B cell (primary cell): ENCODE measurements at places on chromosomes 1 and 21. TPM values are rescaled to one million over a fixed set of nuclear protein-coding genes. Genes with fewer than 3 reads are reported as not detected.

DNA sequence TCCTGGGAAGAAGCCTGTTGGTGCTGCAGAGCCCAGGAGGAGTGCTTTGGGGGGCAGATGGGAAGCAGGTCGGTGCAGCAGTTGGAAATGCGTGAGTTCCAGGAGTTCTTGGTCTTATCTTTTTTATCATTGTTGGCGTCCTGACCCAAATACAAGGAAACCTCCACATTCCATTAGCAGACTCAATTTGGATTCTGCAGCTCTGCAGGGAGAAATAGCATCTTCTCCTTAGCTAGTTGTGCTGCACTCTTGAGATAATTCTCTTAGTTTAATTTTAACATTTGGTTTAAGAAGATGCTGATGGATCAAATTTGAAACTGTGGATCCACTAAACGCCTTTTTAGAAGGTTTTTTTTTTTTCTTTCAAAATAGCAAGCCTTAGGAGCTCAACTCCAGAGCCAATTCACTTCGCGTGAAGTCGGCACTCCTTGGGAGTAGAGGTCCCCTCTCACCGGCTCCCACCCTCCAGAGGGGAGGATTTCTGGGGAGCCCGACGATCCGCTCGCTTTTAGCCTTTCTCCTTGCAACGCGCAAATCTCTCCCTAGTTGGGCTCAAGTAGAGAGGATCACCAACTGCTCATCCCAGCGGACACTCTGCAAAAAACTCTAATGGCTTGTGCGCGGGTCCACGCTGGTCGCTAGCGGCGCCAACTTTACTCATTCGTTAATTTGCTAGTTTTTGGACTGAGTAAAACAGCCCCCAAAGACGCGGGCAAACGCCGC is 1.3 kb downstream of the PLD5 start:
- no peaks in the 10 kb centered on the region for H3K36me3 ChIP-seq
- H3K4me1 ChIP-seq, result peaks cover 24% of the 10 kb centered on the region
- no peak for DNase-seq
- no peak overlapping the region for H3K27ac ChIP-seq

- no peaks in the 10 kb centered on the region for H3K27me3 ChIP-seq
- H3K4me3 ChIP-seq, result no peak overlapping the region
- H3K36me3 ChIP-seq, result no peaks in the 10 kb centered on the region
- no peak for DNase-seq
- H3K27ac ChIP-seq, result no peak overlapping the region
- no peaks in the 10 kb centered on the region for H3K4me1 ChIP-seq
These were observed 773.6 kb upstream of the B3GALT2 start for GRCh38 chr1:193960040-193960439.

DNA sequence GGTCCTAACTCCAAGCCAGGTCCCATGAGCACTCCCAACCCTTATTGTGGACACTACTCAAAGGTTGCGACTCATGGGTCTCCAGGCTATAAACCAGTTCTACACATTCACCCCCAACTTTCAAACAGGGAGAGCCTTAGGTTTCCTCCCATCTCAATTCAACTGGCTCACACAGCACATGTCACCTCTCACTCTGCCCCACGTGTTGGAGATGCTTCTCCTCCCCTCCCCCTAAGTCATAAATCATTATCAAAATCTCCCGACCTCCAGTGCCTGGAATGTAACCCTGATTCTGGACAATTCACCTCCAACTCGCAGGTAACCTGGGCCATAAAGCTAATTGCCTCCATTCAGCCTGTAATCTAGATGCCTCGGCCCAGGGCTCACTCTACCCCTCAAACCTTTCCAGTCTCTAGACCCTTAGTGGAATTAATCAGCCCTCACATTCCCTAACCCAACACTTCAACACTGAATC is 595 bp downstream of the AK2 start:
- no peaks in the 10 kb centered on the region for H3K36me3 ChIP-seq
- H3K4me3 ChIP-seq, result peak overlapping the region; percentile 72
- DNase-seq, result peak; percentile 27
- peaks cover 26% of the 10 kb centered on the region for H3K4me1 ChIP-seq
- no peaks in the 10 kb centered on the region for H3K27me3 ChIP-seq

GRCh38 chr1:94250341-94250740 is 13.0 kb upstream of the ARHGAP29 start:
- H3K36me3 ChIP-seq, result no peaks in the 10 kb centered on the region
- H3K27me3 ChIP-seq, result peaks cover 19% of the 10 kb centered on the region
- no peak overlapping the region for H3K4me3 ChIP-seq
- no peak overlapping the region for H3K27ac ChIP-seq

DNA sequence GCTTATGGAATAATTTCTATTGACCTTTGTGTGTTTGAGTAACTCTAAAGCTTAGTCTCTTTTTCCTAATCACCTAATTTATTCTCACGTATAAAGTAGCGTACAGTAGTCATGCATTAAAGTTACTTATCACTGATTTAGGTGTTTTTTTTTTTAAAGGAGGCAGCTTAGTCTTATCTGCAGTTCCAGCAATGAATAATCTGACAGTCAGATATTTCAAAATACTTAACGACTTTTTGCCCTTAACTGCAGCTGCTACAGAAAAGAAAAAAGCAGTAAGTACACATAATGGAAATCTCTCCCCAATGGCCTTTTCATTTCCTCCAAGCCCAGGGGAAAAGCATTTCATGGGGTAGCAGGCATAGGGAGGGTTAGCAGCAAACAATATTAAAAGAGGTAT is 54.6 kb downstream of the SLC35F3 start:
- H3K27me3 ChIP-seq, result no peaks in the 10 kb centered on the region
- H3K27ac ChIP-seq, result no peak overlapping the region
- no peak overlapping the region for H3K4me3 ChIP-seq
- H3K36me3 ChIP-seq, result no peaks in the 10 kb centered on the region

DNA sequence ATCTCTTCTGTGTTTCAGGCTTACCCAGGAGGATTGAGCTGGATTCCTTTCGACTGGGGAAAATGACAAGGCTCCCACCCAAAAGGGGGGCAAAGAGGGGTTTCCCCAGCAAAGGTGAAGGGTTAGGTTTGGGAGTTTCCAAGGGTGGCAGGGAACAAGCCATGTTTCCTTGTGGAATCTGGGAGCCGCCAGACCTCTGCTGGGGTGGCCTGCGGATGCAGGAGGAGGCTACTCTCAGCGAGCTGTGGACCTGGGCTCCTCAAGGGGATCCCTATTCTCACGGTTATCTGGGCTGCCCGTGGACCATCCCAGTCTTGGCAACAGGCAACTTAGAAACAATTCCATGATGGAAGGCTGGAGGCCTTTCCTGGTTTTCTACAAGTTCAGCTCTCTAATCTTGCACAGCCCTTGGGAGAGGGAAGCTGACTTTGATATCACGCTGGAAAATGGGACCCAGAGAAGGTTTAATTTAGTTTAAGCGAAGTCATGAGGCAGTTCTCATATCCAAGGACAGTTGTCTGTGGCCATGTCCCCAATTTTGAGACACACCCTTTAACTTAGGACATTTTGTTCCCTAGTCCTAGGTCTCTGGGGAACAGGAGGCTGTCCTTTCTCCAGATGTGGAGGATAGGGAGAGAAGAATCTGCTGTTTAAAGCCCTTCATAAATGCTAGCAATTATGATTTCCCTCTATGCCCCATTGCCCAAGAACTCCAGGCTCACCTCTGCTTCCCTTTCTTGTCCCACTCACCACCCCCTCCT is 24.7 kb upstream of the STUM start:
- no peaks in the 10 kb centered on the region for H3K27me3 ChIP-seq
- H3K4me3 ChIP-seq, result no peak overlapping the region
- no peaks in the 10 kb centered on the region for H3K4me1 ChIP-seq
- H3K36me3 ChIP-seq, result no peaks in the 10 kb centered on the region
- no peak for DNase-seq
- no peak overlapping the region for H3K27ac ChIP-seq

DNA sequence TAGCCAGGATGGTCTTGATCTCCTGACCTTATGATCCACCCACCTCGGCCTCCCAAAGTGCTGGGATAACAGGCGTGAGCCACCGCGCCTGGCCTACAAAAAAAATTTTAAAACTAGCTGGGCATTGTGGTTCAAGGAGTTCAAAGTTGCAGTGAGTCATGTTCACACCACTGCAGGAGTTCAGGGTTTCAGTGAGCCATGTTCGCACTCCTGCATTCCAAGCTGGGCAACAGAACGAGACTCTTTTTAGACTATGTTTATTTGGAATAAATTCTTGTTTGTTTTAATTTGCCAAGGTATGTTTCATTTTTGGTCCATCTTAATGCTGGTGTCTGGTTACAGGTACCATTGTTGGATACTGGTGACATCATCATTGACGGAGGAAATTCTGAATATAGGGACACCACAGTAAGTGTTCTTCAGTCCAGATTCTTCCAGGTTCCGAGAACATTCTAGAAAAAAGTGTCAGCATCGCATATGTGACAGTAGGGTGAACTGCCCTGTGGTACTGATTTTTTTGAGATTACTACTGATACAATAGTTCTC is 3.9 kb downstream of the PGD start:
- DNase-seq, result no peak
- no peak overlapping the region for H3K4me3 ChIP-seq
- no peaks in the 10 kb centered on the region for H3K27me3 ChIP-seq
- peaks cover 17% of the 10 kb centered on the region for H3K4me1 ChIP-seq
- H3K36me3 ChIP-seq, result peaks cover 34% of the 10 kb centered on the region
- no peak overlapping the region for H3K27ac ChIP-seq

GRCh38 chr1:53847980-53848379 is 9.9 kb upstream of the NDC1 start:
- no peak overlapping the region for H3K27ac ChIP-seq
- H3K36me3 ChIP-seq, result no peaks in the 10 kb centered on the region
- H3K4me1 ChIP-seq, result no peaks in the 10 kb centered on the region

DNA sequence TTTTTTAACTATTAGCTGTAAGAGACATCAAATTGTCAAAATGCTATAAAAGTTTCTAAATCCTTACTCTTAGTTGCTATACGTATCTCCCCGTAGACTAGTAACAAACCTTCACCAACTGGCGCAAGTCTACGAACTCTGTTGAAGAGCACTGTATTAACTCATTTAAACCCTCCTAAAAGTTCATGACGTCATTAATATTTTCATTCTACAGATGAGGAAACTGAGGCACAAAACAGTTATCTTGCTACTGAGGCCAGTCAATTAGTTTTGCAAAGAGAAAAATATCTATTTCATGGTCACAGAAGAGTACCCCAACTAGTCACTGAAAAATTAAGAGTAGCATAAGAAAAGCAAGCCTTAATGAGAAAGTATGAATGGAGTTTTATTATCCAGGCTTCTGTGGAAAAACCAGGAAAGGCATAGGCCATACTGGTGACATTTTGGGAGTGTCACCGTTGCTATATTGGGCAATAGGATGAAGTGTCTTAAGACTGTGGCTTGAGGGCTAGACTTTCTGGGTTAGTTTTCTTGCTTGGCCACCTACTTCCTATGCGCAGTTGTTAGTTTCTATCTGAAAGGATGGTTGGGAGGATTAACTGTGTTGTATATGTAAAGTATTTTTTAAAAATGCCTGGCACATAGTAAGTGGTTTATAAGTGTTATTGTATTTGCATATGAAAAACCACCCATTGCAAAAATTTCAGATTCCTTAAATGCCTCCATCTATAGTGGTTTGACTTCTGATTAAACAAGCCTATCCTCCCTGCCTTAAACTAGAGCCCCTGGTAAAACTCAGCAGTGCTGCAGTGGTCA is 52.4 kb upstream of the SYT14 start:
- H3K4me3 ChIP-seq, result no peak overlapping the region
- no peaks in the 10 kb centered on the region for H3K4me1 ChIP-seq
- no peak for DNase-seq
- no peaks in the 10 kb centered on the region for H3K36me3 ChIP-seq

DNA sequence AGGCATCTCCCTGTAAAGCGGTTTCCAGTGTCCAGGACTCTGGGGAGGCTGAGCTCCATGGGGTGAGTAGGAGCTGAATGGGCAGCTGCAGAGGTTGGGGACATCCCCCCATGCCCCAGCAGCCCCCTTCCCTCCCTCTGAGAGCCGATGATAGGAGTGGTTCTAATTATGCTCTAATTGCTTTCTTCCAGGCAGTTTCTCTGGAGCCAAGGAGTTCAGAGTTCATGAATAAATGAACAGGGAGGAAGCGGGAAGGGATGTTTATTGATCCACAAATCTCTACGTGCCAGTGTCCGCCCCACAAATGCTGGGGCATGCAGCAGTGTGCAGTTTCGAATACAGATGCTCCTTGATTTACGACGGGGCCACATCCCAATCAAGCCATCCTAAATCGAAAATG is 15.6 kb downstream of the NKAIN1 start:
- H3K4me1 ChIP-seq, result no peaks in the 10 kb centered on the region
- no peaks in the 10 kb centered on the region for H3K27me3 ChIP-seq
- H3K27ac ChIP-seq, result no peak overlapping the region
- DNase-seq, result no peak
- H3K4me3 ChIP-seq, result no peak overlapping the region

GRCh38 chr1:48680411-48681035 is 96.2 kb downstream of the BEND5 start:
- H3K27ac ChIP-seq, result no peak overlapping the region
- H3K4me1 ChIP-seq, result no peaks in the 10 kb centered on the region
- H3K27me3 ChIP-seq, result no peaks in the 10 kb centered on the region
- no peak for DNase-seq

DNA sequence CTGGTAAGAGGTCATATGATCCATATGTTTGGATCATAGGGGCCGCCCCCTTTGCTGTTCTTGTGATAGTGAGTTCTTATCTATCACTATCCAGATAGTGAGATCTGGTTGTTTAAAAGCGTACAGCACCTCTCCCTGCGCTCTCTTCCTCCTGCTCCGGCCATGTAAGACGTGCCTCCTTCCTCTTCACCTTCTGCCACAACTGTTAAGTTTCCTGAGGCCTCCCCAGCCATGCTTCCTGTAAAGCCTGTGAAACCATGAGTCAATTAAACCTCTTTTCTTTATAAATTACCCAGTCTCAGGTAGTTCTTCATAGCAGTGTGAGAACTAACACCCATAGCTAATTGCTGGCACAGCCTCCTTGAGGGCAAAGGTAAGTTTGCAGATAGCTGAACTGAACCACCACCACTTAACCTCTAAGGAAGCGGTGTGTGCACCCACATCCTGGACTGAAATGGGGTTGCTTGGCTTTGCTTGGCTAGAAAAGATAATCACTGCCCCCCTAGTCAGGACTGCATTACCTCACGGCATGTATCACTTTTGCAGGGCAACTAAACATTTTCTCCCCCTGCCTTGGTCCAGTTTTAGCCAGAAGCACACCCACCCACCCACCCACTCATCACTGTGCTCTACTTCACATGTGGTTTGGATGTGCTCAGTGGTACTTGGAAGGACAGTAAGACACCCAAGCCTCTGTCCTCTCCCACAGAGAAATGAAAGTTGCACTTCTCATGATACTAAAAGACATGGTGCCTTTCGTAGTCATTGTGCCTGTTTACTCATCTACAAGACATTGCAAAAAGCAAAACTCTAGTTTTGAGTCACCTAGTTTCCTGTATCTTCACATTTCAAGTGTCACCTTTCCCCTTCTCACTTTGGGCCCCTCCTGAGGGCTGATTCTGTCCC is 23.1 kb upstream of the PTAFR start:
- no peak overlapping the region for H3K4me3 ChIP-seq
- peak overlapping the region; percentile 7 for H3K27ac ChIP-seq
- DNase-seq, result no peak
- H3K27me3 ChIP-seq, result no peaks in the 10 kb centered on the region
- peaks cover 59% of the 10 kb centered on the region for H3K36me3 ChIP-seq

MAP3K21 gene
- 3.3 and 3.7 TPM in 2 replicates for total RNA-seq

SIK1 gene
- total RNA-seq, result 81.1 and 97.7 TPM in 2 replicates

PHACTR4 gene
- total RNA-seq, result 41.6 and 42.7 TPM in 2 replicates

MRAP gene
- total RNA-seq, result not detected in 2 replicates

GNAT2 gene
- not detected in 2 replicates for total RNA-seq

MYOCOS gene
- 0.32 and 0.39 TPM in 2 replicates for total RNA-seq
